ENCODE measurements at places on chromosomes 2 and 18.

GRCh38 chr18:22238036-22238435 is 68.6 kb downstream of the GATA6 start:
- DNase-seq = no peak

DNA sequence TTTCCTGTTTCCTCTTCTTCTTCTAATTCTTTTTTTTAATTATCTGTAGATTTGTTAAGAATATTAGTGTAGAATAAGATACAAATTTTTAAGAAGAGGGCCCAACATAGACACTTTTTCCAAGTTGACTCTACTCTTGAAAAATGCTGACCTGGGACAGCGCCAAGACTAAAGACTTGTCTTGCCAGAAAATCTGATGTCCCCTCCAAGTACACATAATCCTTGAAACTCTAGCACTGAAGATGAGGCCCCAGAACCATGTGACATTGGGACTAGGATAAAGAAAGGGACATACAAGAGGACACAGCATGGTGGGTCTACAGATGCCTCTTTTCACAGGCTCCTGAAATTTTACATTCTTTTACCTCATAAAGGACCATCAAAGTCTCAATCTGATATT is 271.6 kb upstream of the SESTD1 start:
- DNase-seq = no peak

GRCh38 chr2:60070736-60071489 is 482.5 kb downstream of the BCL11A start:
- DNase-seq = no peak

- no peak for DNase-seq
Observed at GRCh38 chr18:38902796-38903195, 1337.2 kb upstream of the CELF4 start.

GRCh38 chr2:214715025-214715424 is 94.5 kb downstream of the BARD1 start:
- no peak for DNase-seq

GRCh38 chr2:207744050-207744449 is 25.7 kb downstream of the FZD5 start:
- no peak for DNase-seq

DNA sequence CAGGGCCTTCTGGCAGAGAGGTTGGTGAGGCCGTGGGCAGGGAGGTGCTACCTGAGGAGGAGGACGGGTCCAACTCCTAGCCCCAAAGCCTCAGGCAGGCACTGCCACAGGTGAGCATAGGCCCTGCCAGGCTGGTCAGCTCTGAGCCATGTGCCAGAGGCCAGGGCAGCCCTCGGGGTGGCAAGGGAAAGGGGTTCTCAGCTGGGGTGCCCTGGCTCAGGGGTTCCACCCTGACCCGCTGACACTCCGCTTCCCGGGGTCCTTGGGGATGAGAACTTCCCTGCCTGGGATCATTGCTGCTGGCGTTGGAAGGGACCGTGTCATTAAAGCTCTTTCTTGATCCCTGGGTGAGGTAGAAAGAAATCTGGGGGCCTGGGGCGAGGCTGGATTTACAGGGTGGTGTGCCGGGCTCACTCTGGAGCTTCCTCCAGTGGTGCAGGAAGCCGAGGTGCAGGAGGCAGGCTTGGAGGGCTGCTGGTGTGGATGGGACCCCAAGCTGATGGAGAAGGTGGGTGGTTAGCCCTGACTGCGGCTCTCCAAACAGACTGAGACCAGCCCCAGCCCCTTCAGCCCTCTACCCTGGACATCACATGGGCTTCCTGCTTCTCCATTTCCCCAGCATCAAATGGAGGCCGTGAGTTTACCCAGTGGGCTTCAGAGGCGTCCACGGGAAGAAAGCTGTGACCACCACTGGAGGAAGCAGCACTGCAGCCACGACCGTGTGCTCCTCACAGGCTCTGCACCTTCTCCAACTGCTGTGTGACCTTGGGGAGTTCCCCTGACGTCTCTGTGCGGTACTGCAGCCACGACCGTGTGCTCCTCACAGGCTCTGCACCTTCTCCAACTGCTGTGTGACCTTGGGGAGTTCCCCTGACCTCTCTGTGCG is 295.2 kb downstream of the NDUFA10 start:
- DNase-seq = no peak

All from CD4-positive, alpha-beta T cell (primary cell).